Neural crest cell (in vitro differentiated cells): ENCODE measurements at places on chromosomes 11 and 22. TPM values are rescaled to one million over a fixed set of nuclear protein-coding genes. Genes with fewer than 3 reads are reported as not detected.

DNA sequence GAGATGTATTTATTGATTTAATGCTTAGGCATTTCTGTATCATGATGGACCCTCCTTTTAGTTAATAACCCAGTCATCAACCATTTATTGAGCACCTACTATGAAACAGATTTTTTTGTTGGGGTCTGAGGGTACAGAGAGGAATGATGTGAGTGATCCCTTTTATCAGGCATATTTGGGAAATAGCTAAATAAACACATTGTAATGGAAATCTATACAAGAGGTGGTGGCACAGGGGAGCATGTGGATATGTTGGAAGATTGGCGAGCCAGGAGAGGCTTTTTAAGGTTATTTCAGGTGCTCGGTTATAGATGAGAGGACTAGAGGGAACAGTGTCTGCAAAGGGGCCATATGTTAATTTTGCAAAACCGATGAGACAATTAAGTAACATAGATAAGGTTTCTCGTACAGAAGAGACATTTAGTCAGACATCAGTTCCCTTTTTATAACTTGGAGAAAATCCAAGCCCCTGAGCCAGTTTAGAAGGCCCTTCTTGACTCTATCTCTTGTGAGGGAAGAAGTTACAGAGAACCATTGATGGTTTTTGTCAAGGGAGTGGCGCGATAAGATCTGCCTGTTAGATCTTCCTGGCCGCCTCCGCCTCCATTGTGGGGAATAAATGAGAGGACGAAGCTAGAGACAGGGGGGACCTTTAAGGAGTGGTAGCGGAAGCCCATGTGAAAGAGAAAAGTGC, 2.0 kb downstream of the ATXN10 start:
- DNase-seq = no peak

DNA sequence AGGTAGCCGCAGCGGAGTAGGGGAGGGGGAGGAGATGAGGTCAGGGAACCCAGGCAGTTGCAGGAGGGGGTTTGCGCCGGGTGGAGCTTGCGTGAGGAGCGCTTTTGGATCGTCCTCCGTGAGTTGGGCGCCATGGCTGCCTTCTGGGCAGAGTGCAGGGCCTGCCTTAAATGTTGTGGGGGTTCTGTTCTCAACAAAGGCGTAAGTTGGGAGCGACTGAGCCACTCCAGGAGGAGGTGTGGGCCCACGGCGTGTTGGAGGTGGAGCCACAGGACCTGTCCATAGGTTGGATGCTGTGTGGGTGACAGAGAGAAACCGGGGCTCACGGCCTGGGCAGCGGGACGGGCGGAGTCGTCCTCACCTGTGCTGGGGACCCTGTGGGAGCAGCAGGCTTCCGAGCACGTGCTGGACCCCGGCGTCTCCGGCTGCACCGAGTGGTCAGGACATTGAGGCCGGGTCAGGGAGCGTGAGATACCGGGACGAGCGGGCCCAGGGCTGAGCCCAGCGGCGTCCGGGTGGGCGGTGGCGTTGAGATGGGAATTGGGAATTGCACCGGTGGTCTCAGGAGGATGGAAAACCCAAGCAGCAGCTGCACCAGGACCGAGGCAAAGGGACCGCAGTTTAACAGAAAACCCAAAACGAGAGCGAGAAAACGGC, 977 bp upstream of the PGGHG start:
- DNase-seq = no peak

DNA sequence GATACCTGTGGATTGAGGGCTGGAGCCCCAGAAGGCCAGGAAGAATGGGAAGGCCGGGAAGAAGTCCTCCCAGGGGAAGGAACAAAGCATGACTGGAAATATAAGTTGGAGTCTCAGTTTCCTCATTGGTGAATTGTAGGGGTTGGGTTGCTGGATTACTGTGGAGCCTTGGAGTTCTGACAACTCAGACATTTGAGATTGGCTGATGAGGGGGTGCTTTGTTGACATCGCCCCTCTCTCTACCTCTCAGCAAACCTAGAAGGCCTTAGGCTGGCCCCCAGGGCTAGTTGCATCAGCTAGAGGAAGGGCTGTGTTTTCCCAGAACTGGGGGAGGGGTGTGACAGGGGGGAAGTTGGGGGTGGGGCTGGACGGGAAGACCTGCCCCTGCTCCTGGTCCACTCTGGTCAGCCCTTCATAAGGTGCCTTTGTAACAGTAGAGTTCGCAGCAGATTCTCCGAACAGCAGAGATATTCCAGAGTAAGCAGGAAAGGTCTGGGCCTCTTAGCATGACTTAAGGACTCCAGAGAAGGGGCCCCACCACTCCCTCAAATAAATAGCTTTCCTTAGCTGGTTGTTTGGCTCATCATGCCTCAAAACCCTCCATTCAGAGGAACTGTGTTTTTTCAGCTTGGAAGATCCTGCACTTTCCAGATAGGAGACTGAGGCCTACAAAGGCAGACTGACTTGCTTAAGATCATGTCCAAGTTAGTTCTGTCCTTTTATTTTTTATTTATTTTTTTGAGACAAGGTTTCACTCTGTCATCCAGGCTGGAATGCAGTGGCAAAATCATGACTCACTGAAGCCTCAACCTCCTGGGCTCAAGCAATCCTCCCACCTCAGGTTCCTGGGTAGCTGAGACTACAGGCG, 12.5 kb upstream of the THRSP start:
- DNase-seq = no peak

DNA sequence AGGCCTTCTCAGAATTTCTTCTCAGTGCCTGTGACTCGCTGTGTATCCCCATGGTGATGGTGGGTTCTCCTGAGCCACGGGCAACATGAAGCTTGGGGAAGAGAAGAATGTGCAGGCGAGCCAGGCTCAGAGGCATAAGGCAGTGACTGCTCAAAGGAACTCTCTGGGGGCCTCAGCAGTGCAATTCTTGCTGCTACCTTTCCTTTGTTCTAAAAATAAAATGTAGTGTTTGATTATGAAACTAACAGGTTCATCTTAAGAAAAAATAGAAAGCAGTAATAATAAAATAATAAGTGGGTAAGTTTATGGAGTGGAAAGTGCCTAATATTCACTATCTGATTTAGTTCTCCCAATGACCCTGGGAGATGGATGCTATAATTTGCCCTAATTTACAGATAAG, 46.7 kb downstream of the MEI1 start:
- DNase-seq = no peak

GRCh38 chr11:70582886-70583641, 184.7 kb downstream of the CTTN start:
- no peak for DNase-seq

DNA sequence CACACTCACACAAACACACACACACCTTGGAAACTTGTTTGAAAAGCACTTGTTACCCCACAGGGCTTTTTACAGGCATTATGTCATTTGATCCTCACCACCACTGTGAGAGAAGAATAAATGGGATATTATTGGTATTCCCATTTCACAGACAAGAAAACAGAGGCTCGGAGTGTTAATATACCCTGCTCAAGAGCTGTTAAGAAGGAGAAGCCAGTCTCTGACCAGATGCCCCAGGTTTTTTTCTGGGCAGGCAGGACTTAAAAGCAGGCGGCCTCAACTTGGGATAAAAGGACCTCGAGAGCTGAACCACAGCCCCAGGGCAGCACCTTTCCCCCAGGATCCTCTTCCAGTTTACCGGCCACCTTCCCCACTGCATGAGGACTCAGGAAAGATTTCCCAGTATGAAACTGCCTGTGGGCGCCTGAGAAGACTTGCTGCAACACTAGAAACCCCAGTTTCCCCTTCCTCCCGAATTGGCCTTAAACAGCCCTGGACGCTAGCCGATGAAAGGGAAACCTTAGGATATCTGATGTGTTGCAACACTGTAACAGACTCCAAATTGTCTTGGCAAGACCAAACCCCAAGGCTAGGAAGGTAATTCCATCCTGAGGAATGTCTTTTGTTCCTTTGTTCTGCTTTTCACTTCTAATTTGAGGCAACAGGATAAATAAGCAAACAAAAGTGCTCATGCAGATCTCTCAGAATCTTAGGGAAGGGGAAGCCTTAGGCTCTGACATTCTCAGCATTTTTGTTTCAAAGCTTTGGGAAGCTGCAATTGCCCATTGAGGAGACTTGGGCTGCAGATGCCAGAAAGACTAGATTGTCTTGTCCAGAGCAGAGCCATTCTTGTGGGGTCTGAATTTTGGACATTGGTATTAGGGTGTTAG, 173.5 kb downstream of the TRIM29 start:
- no peak for DNase-seq

DNA sequence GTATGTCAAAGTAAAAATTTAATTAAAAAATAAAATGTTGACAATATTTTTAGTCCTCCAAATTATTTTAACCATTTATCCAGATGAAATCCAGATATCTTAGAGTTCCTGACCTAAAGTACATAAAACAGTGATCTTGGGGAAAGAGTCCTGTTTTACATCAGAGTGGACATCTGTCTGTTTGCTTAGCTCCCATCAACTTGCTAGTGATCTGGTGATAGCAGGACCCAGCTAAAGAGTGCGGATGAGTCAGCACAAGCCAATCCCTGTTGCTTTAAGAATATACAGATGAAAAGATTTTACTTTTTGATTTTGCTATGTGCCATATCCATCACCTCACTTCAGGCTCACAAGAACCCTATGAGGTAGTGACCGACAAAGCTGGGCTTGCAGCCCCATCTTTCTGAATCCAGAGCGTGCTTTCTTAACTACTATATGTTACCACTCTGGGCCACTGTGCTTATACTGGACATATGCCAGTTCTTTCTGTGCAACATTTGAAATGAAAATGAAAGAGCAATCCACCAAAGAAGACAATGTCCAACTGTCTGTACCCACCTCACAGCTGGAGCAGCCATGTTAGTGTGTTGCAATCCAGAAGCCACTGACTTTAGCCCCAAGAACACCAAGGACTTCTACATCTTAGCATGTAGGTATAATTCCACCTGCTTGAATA, 167.6 kb upstream of the SESN3 start:
- DNase-seq = no peak

- DNase-seq = no peak
These were observed 97.1 kb downstream of the CD44 start for GRCh38 chr11:35235936-35236666.

DNA sequence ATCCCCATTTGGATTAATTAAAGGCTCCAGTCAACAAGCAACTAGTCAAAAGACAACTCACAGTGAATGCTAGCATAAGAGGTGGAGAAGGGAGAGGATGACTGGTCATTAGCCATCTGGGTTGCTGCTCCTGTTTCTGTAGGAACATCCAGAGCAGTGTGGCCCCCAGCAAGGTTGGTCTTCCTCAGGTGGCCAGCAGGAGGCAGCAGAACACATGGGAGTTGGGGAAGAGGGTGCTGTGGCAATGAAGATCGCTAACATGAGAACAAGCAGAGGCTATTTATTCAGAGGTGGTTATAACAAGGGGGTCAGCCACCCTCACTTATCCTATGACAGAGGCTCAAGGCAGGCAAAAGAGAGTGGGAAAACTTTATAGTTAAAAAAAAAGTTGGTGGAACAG, 21.3 kb downstream of the IZUMO1R start:
- DNase-seq = no peak

DNA sequence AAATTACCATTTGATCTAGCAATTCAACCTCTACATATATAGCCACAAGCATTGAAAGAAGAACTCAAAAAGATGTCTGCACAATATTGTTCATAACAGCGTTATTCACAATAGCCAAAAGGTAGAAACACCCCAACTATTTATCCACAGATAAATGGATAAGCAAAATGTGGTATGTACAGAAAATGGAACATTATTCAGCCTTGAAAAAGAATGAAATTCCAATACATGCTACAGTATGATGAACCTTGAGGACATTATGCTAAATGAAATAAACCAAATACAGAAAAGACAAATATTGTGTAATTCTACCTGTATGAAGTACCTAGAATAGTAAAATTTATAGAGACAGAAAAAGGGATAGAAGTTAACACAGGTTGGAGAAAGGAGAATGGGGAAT, 2.6 kb upstream of the ETS1 start:
- no peak for DNase-seq

- DNase-seq = no peak
These were observed 2.1 kb upstream of the GSTP1 start for GRCh38 chr11:67581469-67581868.

GRCh38 chr11:33893711-33894397, 2.0 kb upstream of the LMO2 start:
- DNase-seq = no peak

DNA sequence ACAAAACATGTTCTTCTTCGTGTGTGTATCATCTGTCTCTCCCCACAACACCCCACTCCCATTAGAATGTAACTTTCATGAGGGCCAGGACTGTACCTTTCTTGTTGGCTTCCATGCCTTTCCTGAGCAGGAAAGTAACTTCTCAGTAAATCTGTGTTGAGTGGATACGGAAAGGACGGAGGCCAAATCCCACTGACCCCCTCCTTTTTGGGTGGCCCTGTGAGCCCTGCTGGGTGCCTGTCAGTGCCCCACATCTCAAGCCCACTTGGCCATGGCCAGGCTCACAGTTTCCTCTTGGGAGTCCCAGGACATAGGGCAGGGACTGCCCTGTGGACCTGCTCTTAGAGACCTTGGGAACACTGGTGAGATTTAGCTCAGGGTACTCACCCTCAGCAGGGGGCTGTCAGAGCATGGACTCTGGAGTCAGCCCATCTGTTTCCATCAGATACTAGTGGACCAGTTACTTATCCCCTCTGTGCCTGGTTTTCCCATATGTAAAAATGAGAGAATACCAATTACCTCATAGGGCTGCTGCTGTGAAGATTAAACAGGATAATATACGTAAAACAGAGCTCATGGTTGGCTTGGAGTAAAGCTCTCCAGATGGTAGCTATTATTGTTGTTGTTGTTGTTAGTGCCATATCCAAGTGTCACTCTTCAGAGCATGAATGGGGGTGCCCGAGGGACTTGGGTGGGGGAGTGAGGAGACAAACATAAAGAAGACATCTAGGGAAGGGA, 1.0 kb upstream of the C11orf96 start:
- DNase-seq = no peak

- no peak for DNase-seq
These were observed 489.4 kb downstream of the KCNA4 start for GRCh38 chr11:29527391-29527936.

DNA sequence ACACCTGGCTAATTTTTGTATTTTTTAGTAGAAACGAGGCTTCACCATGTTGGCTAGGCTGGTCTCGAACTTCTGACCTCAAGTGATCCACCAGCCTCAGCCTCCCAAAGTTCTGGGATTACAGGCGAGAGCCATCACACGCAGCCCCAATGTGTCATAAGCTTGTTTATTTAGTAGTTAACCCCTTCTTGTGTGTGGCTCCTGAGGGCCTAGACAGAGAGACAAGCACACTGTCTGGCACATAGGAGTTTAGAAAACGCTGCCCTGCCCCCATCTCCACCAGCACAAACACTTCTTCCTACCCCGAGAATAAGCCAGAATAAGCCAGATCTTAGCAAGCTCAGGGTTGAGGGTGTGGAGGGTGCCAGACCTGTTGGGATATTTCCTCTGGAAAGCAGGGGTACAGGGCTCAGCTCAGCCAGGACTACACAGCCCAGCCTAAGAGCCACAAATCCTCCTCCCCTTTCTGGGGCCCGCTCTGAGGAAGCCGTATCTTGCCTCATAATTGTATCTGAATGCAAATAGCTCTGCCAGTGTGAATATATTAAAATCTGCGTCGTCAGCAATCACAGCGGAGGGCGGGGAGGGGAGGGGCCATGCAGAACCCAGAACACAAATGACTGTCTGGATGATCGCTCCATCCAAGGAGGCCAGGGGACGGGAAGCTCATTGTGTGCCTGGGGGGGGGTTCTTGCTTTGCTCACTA, 247.3 kb downstream of the MN1 start:
- no peak for DNase-seq

- DNase-seq = no peak
These were observed 12.0 kb downstream of the TRIOBP start for GRCh38 chr22:37708580-37709444.

USH1C gene
- not detected in 2 replicates for total RNA-seq

ABCC8 gene
- 4.6 and 6.1 TPM in 2 replicates for total RNA-seq

BLID gene
- total RNA-seq = not detected in 2 replicates

TMEM9B gene
- total RNA-seq = 14.3 and 15.7 TPM in 2 replicates

ADSL gene
- 120 and 126 TPM in 2 replicates for total RNA-seq

KCNJ5 gene
- 0.14 and 0.20 TPM in 2 replicates for total RNA-seq

BTG4 gene
- total RNA-seq = not detected in 2 replicates
